ENCODE measurements at places on chromosomes 6 and 20.

DNA sequence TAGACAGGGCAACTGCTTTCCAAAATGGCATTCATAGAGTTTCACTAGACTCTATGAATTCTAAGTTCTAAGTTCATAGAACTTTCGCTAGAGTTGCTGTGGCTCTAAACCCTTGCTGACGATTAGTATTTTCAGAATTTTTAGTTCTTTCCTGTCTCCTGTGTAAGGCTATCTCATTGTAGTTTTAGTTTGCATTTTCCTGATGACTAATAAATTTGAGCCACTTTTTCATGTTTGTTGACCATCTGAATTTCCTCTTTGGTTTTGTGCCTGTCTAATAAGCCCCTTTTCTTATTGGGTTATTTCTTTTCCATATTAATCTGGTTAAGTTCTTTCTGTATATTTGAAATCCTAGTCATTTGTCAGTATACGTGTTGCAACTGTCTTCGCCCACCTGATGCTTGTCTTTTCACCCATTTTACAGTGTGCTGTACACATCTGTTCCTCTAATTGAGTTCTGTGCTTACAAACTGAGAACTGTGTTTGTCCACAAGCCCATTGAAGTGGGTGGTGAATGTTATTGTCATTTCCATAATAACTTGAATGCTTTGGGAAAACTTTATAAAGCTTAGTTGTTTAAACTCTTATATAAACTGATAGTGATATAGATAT is 177.7 kb upstream of the CDYL start:
- no peak for DNase-seq

DNA sequence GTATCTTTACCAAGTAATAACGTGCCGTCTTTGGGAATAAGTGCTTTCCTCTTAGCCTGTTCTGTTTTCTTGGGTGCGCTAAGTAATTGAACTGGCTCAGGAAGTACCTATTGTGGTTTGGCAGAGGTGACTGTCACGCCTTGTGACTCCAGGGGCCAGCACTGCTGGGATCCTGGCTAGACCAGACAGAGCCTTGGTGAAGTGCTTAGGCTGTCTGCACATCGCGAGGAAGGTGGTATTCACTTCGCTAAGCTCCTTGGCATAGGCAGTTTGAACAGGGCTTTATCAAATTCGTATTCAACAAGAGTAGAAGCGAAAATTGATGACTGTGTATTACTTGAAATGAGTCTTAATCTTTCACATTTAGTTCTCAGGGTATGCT is 17.6 kb downstream of the PRDM1 start:
- DNase-seq, result no peak

- DNase-seq, result no peak
Measured at GRCh38 chr6:27183060-27183832, 64.3 kb upstream of the PRSS16 start.

DNA sequence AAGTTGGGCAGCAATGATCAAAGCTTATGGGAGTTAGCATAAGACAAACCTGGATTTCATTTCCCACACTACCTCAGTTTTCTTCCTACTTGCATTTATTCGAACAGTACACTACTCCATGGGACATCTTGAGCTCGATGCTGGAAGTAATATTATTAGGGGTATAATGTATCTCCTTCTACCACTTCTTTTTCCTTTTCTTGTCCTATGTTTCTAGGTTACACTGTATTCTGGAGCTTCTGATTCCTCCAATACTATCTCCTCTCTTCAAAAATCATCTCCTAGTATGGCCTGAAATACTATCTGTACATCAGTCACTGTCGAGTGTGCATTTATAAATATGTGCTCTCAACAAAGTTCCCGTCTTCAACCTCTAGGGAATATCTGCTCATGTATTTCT is 124.4 kb downstream of the MAP7 start:
- DNase-seq, result no peak
